ENCODE measurements at places on chromosomes 5 and 9.

- no peaks in the 10 kb centered on the region for H3K27me3 ChIP-seq
- DNase-seq: no peak
- H3K36me3 ChIP-seq: no peaks in the 10 kb centered on the region
- H3K4me1 ChIP-seq: no peaks in the 10 kb centered on the region
Measured at GRCh38 chr9:82466616-82467260, 478.2 kb downstream of the SPATA31D1 start.

DNA sequence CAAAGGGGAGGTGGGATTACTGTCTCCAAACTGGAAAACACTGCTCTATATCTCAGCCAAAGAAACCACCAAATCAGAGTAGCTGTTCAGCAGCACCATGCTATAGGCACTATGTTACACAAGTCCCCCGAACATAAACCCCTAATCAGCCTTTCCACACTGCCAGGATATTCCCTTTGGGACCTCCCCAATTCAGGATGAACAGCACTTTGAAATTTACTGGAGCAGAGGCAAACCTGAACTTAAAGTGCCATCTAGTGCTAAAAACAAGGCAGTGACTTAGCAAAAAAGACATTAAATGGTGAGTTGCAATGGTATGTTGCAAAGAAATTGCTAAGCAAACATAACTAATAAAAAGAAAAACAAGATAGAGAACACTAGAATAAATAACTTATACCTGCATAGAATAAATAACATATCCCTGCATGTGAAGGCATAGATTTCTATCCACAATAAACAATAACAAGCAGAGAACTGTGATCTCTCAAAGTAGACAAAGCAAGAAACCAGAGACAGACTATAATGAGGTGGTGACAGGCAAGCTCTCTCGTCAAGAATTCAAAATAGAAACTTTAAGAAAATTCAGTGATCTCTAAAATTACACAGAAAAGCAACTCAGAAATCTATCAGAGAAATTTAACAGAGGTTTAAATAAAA lies 584.4 kb upstream of the ACO1 start:
- H3K27ac ChIP-seq: no peak overlapping the region
- no peaks in the 10 kb centered on the region for H3K27me3 ChIP-seq
- H3K4me1 ChIP-seq: no peaks in the 10 kb centered on the region
- H3K36me3 ChIP-seq: no peaks in the 10 kb centered on the region
- no peak for DNase-seq

DNA sequence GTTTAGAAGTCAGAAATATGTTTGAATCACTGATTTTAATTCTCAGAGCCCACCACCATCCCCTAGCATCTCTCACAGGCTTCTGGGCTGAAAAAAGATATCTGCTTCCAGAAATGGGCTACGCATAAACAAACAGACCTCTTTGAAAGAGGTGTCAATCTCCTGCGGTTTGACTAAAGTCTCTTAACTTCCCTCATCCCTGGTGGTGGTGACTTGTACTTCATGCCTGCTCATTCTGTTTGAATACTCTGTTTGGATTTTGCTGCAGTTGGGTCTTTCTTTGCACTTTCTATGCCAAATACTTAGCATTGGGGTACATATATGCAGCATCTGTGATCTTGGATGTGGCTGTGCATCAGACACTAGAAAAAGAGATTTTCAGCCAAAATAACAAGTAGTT lies 157.2 kb upstream of the ATP10B start:
- no peaks in the 10 kb centered on the region for H3K27me3 ChIP-seq
- DNase-seq: no peak
- peaks cover 8% of the 10 kb centered on the region for H3K4me1 ChIP-seq

DNA sequence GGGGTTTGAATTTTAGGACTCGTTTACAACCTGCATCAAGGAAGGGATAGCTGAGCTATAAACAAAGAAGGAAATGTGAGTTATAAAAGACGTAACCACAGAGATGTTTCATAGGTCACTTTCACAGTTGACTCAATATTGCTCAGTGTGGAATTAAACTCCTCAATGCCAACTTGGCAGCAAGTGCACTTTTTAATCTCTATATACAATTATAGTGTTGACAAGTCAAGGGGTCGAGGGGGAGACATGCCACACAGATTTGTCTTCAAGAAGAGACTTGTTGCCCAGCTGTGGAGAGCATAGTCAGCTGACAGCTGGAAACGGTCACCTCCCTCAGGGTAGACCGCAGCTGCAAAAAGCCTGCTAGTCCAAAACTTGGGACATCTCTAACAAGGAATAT lies 163.4 kb upstream of the DMAC1 start:
- no peaks in the 10 kb centered on the region for H3K4me1 ChIP-seq
- H3K36me3 ChIP-seq: no peaks in the 10 kb centered on the region
- no peak overlapping the region for H3K4me3 ChIP-seq
- DNase-seq: no peak

GRCh38 chr5:32193591-32193990 lies 19.5 kb upstream of the GOLPH3 start:
- H3K4me3 ChIP-seq: peak overlapping the region; percentile 11
- H3K27ac ChIP-seq: peak overlapping the region; percentile 73
- H3K27me3 ChIP-seq: no peaks in the 10 kb centered on the region
- peaks cover 17% of the 10 kb centered on the region for H3K4me1 ChIP-seq
